ENCODE measurements at places on chromosomes 5 and 9.

GRCh38 chr9:5493679-5494511 lies 16.4 kb upstream of the PDCD1LG2 start:
- no peak for DNase-seq

- DNase-seq: no peak
Observed at GRCh38 chr5:103256178-103256577, 2.4 kb upstream of the MACIR start.

GRCh38 chr9:70111042-70111602 lies 67.5 kb downstream of the MAMDC2 start:
- DNase-seq: peak; percentile 39

DNA sequence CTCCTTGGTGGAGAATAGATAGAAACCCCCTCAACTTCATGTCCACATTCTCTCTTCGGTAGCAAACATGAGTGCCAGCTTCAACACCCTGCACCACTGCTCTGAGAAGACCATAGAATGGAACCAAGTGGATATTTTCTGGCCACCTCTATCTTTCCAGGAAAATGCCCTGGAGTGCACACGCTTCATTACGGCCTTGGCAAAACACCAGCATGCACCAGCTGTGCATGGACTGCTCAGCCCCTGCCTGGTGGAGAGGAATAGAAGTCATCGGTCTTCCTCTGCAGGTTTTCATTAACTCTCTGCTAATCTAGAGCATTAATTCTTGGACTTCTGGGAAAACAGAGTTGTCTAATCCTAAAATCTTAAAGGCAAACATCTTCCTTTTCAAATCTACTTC lies 211.6 kb upstream of the TMEM161B start:
- DNase-seq: peak; percentile 29

Data from NCI-H1694 (cell line).